ENCODE measurements at places on chromosomes 5 and 9.

DNA sequence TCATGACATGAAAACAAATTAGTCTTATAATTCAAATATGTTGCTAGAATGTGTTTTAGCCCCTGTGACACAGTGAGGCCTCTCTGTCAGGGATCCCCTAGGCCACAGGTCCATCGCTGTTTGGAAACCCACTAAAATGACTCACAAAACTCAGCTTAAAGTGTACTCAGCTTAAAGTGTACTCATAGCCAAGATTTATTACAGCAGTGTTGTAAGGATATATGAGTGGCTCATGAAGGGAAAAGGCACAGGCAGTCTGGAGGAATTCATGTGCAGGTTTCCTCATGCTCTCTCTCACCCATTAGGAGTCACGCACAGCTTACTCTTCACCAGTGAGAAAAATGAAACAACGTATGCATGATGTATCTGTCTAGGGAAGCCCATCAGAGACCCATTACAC is 24.4 kb upstream of the TGFBI start:
- no peak for DNase-seq

DNA sequence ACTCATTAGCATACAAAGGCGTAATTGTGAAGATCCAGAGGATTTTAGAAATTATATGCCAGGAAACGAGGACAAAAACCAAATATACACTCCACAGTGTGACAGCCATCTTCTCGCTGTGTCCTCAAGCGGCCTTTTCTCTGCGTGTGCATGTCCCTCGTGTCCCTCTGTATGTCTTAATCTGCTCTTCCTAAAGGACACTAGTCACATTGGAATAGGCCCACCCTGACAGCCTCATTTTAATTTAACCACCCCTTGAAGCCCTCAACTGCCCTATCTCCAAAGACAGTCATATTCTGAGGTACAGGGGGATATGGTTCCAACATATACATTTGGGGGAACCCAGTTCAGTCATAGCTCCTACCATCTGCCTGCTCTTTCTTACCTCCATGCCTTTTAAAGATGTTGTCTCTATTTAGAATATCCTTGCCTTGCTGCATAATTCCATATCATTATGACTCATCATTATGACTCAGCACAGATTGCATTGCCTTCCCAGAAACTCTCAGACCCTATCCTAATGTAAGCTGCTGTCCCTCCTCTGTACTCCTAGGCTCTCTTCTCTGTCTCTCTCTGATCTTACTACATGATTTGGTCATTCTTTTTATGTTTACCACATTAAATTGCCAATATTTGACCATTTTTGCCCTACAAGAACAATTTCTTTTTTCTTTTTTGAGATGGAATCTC is 210.9 kb downstream of the AOPEP start:
- DNase-seq = no peak

GRCh38 chr5:103657301-103657700 is 94.7 kb upstream of the NUDT12 start:
- DNase-seq = no peak

DNA sequence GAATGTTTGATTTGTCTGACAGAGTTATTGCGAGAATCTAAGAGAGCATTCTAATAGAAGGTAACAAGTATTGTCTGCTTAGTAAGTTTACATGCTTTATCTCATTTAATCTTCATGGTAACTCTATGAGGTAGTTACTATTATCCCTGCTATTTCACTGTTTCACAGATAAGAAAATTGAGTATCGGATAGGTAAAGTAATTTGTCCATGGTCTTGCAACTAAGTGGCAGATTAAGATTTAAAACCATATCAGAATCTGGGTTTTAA is 118.2 kb downstream of the SNCAIP start:
- DNase-seq = no peak

DNA sequence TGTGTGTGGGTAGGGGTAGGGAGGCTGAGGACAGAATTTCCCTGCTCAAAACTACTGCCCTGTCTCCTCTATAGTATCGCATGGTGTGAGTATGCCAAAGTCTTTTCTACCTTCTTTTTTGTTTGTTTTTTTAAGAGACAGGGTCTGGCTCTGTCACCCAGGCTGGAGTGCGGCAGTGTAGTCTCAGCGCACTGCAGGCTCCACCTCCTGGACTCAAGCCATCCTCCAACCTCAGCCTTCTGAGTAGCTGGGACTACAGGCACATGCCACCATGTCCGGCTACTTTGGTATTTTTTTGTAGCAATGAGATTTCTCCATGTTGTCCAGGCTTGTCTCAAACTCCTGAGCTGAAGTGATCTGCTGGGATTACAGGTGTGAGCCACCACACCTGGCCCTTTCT is 2.5 kb downstream of the SRP19 start:
- no peak for DNase-seq

GRCh38 chr5:17001428-17001827 is 65.3 kb upstream of the MYO10 start:
- no peak for DNase-seq

GRCh38 chr9:108775901-108776306 is 79.9 kb downstream of the ACTL7B start:
- DNase-seq = no peak

DNA sequence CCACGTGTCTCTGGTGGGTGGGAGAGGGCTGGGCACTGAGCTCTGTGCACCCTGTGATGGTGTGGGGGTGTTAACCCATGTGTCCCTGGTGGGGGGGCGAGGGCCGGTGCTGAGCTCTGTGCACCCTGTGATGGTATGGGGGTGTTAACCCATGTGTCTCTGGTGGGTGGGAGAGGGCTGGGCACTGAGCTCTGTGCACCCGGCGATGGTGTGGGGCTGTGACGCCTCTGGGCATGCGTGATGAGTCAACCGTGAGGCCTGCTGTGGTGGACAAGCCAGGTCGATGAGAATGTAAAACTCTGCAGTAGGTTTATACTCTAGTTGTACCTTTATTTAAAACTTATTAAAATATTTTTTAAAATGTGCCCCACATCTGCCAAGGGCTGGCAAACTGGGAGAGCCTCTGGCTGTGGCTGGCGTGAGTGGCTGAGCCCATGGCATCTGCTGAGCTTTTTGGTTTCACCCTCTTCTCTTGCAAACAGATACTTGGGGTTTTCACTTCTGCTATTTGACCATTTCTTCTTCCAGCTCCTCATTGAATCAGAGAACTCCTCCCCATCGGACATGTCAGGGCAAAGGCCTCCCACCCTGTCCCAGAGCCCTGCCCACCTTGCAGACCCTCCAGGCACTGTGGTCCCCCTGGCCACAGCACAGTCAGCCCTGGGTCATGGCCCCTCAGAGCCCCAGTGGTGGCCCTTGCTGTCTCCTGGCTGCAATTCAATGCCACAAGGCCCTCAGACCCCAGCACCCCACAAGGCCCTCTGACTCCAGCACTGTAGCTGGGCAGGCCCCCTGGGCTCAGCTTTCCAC is 18.5 kb upstream of the EXOC3 start:
- DNase-seq = no peak

DNA sequence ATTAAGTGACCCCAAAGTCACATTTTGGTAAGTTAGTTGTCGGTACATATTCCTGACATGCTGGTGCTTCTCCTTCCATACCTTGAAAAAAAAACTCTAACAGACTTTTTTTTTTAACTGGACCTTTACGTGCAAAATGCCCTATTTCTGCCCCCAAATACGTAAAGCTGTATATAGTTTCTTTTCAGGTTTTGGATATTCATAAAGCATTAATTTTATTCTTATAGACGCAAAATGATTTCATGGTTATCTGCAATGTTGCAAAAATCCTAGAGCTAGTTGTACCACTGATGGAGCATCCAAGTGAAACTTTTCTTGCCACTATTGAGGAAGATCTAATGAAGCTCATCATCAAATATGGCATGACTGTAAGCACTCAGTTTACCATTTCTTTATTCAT is 167.6 kb downstream of the NIPBL start:
- DNase-seq = no peak

GRCh38 chr5:59716029-59716428 is 177.5 kb downstream of the PDE4D start:
- DNase-seq = no peak

- DNase-seq = no peak
Measured at GRCh38 chr5:14870337-14871213, 1.0 kb downstream of the ANKH start.

DNA sequence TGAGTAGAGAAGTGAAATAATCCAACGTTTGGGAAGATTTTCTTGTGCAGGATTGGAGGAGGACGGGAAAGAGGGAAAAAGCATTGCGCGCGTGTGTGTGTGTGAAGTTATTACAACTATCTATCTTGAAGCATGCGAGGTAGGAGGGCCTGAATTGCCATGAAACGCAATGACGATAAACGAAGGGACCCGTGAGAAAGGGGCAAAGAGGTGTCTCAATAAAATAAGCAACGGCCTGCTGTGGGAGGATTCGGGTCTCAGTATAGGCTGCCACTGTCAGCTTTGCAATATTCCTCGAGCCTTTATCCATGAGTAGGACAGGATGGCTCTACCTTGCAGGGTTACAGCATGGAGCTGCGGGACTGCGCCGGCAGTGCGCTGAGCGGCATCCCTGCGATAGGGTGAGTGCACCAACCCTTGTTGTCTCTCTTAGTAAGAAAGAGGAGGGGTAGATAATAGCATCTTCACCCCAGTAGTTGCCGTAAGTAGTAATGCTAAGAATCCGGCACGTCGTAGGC is 631 bp upstream of the RCL1 start:
- DNase-seq = no peak

DNA sequence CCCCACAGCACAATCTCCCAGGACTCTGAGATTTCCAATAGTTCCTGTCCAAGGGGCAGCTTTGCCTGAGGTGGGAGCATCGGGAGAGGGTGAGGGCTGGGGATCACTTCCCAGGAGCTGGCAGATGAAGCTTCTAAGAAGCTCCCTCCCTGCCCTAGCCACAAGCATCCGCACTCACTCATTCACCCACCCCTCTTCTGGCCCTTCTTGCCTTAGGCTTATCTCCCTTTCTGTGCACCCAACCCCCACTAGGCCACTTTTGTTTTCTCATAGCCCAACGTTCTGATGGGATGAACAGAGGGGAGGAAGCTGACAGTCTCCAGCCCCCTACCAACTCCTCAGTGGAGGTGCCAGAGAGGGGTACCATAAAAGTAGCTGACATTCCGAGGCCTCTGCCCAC is 3.7 kb upstream of the PCDH1 start:
- no peak for DNase-seq

DNA sequence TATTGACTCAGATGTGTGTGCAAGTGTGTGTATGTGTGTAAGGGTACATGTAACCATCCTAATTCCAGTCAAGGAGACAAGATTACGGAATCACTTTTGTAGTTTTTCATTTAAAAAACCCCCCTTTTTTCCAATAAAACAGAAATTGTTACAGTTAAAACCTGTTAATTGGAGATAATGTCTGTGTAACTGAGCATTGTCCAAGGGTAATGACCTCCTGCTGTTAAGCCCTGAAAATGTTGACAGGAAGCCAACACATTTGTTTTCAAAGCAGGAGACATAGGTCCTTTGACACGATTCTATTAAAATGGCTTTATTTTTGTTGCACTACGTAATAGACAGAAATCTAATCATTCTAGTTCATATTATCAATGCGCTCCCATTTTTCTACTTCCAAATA is 457.3 kb upstream of the ARRDC3 start:
- DNase-seq = no peak

DNA sequence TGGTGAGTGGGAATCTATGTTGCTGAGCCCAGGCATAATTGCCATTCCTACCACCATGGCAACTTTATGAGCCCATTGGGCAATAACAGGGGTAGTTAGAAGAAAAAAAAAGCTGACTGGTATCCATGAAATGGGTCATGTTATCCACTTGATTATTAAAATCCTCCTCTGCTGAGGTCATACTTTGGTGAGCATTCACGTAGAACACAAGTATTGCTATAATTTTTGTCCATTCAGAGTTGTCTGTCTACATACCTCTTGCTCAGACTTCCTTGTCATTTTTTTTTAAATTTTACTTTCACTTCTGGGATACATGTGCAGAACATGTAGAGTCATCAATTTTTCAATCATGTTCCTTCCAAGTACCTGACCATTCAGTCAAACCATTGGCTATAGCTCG is 780.8 kb upstream of the ARRDC3 start:
- DNase-seq = no peak

DNA sequence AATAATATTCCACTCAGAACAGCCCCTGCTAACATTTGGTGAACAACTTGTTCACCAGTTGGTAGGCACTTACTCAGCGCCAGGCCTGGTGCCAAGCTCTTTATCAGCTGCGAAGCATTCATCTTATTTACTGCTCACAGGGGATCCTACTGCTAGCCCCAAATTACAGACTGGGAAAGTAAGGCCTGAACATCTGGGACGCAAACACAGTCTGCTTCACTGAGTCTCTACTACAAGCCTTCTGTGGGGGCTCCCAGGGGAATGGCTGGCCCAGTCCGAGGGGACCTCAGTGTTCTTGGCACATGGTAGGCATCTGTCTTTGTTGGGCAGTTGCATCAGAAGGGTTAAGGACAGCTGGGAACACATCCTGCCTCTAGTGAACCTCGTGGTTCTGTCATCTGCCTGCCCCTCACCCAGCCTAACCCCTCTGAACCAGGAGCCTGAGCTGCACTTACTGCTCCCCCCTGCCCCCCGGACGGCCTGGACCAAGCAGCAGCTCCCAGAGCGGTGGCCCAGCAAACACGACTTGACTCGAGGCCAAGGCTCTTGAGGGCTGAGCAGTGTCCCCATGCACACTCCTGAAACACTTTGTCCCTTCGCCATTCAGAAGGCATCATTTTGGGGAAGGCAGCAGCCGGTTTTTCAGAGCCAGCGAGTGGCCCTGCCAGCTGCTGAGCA is at the start of gene PHYHD1:
PHYHD1 (plus strand) TSS at position 602 of the 678 bp plus-strand sequence. CDS start 1,342 bp downstream, outside the sequence.
- no peak for DNase-seq

- DNase-seq = no peak
Measured at GRCh38 chr9:108515856-108516255, 339.9 kb downstream of the ACTL7B start.

DNA sequence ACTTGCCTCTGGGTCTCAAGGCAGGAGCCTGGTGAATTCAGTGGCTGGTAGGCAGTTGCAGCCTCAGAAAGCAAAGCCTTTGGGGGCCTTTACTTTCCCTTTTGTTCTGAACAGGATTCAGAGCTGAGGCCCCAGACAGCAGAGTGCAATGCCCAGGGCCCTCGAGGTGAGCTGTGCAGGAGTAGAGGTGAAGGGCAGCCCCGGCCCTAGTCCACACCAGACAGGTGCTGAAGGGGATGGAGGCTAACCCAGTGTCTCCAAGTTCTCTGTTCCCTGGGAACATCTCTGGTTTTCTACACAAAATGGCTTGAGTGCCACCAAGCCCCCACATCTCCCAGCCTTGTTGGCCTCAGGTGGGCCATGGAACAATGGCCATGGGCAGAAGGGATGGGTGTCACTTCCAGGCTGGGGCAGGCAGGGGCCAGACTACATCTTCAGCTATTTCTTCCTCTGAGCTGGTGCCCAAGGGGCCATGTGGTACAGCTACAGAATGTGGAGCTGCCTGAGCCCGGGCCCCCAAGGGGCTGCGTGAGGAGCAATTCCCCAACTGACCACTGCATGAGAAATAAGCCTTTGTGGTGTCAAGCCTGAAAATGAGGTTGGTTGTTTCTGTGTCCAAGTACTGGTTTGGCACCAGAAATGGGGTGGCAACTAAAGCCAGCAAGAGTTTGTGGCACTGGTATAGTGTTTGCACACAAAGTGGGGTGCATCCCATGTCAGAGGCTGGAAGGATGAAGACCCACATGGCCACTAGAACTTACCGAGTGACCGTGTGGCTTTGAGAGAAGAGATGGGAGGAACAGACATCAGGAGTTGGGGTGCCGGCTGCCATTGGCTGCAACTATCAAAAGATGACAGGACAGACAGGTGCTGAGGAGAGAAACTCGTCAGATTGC is 57.8 kb downstream of the BARX1 start:
- no peak for DNase-seq

- no peak for DNase-seq
Measured at GRCh38 chr9:73172901-73173215, 21.2 kb downstream of the ANXA1 start.

GRCh38 chr9:137899551-137900360 is 22.2 kb downstream of the CACNA1B start:
- DNase-seq = no peak
